ENCODE measurements at places on chromosomes 16 and 17.

GRCh38 chr17:15514469-15514868 is 47.0 kb upstream of the CDRT4 start:
- DNase-seq: no peak

GRCh38 chr17:76493505-76494167 is 7.6 kb downstream of the RHBDF2 start:
- DNase-seq: no peak

GRCh38 chr17:79337053-79337452 is 262.4 kb downstream of the ENGASE start:
- no peak for DNase-seq

DNA sequence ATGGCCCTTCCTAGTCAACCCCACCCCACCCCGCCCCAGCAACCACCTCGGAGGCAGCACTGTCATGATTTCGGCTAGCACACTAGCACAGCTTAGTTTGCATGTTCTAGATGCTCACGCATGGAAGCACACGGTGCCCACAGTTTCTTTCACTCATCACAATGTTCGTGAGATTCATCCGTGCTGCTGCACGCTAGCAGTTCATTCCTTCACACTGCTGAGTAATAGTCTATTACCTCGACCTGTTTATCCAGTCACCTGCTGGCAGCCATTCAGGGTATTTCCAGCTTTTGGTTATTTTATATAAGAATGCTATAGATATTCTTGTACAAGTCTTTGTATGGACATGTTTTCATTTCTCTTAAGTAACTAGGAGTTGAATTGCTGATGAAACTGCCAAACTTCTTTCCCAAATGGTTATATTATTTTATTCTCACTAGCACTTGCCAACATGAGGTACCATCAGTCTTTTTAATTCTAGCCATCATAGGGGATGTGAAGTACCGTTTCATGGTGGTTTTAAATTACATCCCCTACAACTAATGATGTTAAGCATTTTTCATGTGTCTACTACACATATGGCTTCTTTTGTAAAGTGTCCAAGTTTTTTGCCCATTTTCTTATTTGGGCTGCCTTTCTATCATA is 75.7 kb downstream of the CYTH1 start:
- DNase-seq: peak; percentile 91

DNA sequence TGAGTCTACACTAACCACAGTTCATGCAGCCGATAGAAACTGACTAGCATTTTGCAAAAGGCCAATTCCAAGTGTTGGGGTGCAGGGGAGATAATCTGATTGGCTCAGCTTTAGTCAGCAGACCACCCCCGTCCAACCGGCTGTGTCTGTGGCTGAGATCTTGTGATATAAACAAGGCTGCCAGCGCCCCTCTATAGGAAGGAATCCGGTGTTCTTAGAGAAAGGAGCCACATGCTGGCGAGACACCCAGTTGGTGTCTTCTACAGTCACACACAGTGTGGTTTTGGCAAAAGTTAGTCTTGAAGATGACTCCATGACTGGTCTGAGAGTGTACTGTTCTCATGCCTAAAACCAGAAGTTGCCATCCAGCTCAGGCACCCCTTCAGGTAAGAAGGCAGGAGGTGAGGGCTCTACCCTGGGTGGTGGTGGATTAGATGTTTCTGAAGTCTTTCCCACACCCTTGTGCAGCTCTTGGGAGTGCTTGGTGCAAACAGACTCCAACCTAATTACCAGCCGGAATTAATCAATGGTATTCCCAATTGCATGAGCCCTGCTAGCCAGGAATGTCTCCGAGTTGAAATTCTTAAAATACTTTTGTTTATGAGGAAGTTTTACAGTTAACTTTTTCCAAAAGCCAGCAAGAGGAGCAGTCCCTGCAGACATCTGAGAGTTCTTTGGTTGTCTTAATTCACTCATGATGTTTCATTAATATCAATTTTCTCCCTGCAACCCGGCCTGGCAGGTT is 172.3 kb upstream of the IRX6 start:
- no peak for DNase-seq

GRCh38 chr16:47045459-47045858 is 72.0 kb upstream of the DNAJA2 start:
- DNase-seq: no peak

DNA sequence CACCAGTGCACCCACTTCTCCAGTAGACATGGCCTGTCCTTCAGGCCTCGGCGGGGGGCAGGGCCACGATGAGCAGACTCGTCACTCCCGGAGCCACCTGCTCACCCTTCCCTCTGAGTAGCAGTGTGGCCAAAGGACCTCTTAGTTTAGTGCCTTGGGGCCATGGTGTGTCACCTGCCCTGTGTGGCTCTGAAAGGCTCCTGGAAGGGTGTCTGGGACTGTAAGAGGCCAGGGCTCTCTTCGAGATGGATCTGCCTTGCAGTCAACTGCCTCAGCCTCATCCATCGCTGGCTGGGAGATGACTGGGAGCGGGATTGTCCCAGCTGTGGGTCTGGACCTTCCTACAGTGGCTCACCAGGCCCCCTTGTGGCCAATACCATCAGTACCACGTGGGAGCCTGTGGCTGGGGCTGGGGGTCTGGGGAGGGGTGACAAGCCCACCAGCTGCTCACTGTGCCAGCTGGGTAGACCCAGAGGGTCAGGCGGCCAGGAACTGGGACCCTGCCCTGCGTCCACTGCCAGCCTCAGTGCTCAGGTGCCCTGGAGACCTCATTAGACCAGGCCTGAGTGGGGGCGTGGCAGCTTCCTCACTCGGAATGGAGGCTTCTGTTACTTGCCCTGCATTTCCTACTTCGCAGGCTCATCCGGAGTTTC is 133.4 kb downstream of the OR1D5 start:
- DNase-seq: no peak

DNA sequence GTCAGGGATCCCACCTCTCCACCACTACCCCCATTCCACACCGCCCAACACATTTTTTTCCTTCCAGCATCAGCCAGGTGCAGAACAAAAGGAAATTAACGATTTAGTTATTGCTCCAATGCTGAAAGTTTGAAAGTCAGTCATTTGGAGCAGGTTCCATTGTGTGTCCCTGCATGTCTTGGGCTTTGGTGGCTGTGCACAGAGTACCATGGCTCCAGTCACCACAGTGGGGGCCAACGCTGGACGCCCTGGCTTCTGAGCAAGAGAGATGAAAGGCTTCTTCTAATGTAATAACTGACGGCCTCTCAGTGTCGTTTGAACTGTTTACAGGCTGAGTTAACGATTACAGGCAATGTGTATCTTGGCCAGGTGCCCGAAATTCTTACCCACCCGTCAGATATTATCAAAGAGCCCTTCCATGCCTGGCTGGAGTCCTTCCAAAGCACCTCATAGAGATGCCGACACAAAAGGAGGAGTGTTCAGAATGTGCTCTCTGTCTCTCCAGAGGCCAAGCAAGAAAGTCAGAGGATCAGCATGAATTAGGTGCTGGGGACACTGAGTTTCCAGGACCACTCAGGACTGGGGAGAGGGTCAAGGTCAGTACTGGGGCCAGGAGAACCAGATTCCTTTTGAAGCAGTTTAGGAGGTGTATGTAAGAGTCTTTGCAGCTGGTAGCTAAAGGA is 25.9 kb downstream of the RNF43 start:
- DNase-seq: peak; percentile 84

GRCh38 chr17:48426019-48426665 is 3.9 kb downstream of the SKAP1 start:
- DNase-seq: no peak

GRCh38 chr16:64983963-64984362 is 137.9 kb downstream of the CDH11 start:
- DNase-seq: peak; percentile 53

GRCh38 chr17:66957951-66958579 is 6.4 kb upstream of the CACNG4 start:
- DNase-seq: no peak

DNA sequence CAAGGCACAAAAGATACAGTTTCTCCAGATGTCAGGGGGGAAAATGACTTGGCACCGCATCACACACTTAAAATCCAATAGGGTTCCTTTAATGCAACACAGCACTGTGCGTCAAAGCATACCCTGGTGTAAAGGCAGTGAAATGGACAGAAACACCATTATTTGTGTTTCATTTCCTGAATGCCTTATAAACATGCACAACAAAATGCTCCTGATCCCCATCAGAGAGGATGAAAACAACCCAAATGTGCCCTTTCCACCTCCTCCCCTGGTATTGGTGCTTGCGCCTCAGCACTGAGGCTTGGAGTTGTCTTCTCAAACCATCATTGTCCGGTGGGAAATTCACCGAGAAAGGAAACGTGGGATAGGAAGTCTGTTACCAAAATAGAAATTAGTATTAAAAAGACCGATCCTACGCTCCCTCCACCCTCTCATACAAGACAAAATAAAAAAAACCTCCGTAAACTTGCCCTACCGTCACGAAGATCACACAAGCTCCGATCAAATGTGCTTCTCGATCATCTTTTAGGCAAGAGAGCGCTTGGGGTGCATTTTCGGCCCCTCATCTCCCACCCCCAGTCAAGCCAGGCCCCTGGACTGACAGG is 722 bp downstream of the CDC27 start:
- no peak for DNase-seq

DNA sequence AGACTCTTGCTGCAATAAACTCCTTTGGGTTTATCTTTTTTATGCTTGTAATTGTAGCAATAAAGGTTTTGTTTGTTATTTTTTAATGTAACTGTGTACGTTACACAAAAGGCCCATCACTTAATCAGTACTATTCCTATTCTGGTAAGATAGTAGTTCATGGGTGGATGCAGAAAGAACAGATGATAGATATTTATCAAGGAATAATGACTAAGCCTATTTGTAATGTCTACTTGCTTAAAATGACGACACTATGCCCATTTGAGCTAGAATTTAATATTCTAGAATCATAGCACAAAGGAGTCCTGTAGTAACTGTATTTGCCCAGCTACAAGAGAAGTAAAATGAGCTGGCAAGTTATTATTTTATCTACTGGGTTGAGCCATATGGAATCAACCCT is 235.4 kb upstream of the DYNLRB2 start:
- no peak for DNase-seq

DNA sequence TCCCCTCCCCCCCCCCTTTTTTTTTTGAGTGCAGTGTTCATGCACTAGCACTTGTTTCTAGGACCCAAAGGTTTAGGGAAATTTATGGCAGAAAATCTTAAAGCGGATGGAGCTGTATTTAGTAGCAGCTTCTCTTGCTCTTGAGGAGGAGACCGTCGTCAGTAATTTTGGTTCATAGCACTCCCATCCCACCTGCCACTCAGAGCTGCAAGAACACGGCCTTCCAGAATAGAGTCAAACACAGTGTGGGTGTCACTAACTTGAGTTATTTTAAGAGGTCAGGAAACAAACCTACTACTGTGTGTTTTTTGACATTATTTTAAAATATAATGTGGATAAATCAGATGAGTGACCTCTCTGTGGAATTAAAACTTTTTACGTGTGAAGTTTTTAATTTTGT is 37.3 kb downstream of the SEC14L1 start:
- no peak for DNase-seq
